SW480 (cell line): ENCODE measurements at places on chromosomes 12 and 14.

- DNase-seq: no peak
These were observed 33.8 kb upstream of the GALNT16 start for GRCh38 chr14:69226178-69226577.

- DNase-seq: no peak
These were observed 12.8 kb downstream of the ATP2B1 start for GRCh38 chr12:89695830-89696229.

GRCh38 chr14:45212231-45212630, 40.8 kb downstream of the MIS18BP1 start:
- no peak for DNase-seq

GRCh38 chr14:32109676-32110547, 32.8 kb downstream of the ARHGAP5 start:
- DNase-seq: no peak

GRCh38 chr12:79886917-79887519, 47.9 kb downstream of the PPP1R12A start:
- DNase-seq: peak; percentile 35

- no peak for DNase-seq
These were observed 88.1 kb downstream of the PPP2R5C start for GRCh38 chr14:101849640-101850039.

DNA sequence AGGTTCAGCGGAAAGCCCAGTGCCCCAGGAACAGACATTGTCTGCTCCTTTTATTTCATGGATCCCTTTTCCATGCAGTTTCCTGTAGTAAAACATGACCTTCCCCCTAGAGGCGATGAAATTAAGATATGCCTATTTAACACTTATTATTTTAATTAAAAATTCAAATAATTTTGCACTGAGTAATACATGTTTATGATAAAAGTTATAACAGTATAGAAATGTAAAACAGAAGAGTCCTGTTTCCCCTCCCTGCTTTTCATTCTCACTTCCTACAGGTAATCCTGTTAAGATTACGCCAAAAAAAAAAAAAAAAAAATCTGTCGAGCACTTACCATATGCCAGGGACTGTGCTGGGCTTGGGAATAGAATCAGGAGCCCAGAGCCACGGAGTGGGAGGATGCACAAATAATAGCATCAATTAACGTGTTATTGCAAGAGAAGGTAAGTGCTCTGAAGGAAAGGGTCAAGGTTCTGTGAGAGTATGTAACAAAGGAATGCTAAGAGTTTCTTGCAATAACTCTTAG, 830 bp upstream of the LPCAT3 start:
- DNase-seq: peak; percentile 17

DNA sequence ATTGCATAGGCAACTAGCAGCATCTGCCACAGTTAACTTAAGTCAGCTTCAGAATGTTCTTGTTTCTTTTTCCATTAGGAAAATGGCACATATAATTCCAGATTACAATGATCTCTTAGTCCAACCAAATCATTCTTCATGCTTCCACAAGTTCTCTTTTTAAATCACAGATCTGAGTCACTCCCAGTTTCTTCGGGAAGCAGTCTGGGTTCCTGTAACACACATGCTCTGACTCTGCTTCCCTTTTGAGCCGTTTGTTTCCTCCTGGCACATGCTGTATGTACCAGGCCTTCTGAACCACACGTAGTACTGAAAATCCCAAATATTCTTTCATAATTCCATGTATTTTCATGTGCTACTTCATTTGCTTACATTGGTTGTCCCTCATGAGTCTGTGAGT, 388.8 kb upstream of the PDE3A start:
- DNase-seq: no peak

DNA sequence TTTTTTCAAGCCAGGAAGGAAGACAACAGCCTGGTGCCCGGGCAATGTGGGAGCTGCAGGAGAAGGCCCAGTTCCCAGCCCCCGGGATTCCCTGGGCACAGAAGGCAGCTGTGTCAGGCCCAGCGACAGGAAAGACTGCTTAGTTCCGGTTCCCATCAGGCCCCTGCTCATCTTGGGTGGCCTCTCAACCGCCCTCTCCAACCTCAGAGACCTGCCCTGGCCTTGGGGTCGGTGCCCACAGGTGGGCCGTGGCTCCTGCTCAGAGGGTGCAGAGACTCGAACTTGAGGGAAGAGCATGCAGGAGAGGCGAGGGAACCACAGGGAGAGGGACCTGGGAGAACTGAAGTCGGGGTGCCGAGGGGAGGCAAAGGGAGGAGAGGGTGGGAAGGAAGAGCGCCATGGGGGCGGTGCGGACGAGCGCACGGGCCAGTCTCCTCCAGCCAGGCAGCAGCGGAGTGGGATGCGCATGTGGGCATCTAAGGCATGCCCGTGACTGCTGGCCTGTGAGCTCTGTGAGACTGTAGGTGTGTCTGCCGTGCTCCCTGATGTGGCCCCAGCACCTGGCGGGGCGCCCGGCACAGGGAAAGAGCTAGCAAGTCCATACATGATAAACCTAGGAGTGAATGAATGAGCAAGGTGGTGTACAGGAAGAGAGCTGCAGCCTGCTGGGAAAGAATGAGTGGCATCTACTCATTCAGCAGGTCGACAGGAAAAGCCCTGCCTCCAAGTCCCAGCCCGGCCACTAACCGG, 42.7 kb downstream of the SSH1 start:
- DNase-seq: no peak

GRCh38 chr12:114165921-114166320, 199.8 kb upstream of the RBM19 start:
- DNase-seq: no peak

DNA sequence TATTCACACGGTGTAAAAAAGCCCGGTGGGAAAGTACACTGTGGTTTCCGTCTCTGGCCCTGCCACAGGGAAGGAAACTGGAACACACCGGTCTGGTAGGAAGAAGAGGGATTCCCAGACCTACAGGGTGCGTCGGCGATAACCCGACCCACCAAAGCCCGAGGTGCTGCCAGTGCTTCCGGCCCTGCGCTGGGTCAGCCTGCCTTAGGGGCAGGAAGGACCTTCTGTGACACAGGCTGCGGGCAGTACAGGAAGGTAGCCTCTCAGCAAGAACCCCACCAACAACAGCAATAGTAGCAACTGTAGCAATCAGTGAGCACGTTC, 169.5 kb upstream of the FKBP4 start:
- DNase-seq: no peak

DNA sequence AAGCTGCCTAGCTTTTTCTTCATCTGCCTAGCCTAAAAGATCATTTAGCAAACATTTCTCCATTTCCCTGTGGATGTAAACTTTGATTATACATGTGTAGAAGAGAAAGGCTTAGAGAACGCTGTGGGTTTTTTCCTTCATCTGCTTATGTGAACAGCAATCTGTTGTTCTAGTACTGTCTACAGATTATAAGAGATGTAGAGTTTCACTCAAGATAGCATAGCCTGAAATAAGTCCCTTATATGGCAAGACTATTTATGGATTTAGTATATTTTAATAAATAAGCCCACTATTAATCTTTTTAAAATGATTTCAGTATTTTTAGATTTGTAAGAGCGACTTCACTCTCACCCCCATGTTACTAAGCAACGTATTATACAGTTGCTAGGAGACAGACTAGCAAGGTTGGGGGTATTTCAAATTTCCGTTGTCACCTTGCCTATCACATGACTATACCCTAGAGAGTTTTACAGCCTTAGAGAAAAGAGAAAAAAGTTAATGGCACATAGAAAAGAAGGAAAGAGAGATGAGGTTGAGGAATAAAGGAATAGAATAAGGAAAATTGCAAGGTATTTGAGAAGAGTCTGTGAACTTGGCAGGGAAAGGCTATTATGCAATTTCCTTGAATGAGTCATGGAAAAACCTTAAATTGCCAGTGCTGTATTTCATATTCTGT, 12.2 kb upstream of the TUBA1A start:
- DNase-seq: peak; percentile 47

DNA sequence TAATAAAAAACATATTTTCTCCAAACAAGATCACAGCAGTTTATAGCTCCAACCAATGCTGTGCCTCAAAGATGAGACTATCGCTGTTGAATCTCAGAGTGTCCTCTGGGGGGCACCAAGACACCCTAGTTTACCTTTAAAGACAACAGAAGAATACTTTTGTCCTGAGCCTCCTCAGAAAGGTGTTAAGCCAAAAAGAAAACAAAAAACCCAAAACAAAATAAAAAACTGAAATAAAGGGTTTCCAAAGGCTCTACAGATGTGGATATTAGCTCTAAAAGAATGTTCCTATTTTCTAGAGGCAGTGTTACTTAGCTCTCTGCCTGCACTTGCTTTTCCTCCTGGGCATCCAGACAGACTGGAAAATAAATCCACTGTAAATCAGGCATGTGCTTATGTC, 86.9 kb upstream of the TTC7B start:
- peak; percentile 71 for DNase-seq

DNA sequence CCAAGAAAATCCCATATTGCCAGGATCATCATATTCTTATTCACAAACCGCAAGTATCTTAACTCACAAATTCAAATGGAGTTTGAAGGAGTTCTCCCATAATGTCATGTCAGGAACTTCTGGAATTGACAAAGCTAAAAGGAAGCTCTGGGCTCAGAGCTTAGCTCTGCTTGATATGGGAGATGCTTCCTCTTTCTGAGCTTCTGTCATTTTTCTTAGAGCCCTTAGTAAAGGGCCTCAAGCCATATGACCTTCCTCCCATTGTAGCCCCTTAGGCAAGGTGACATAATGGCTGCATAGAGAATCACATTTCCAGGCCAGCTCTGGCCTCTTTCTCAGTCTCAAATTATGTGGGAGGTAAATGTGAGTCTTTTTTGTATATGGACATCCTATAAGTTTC, 40.9 kb downstream of the SLC4A8 start:
- DNase-seq: no peak

DNA sequence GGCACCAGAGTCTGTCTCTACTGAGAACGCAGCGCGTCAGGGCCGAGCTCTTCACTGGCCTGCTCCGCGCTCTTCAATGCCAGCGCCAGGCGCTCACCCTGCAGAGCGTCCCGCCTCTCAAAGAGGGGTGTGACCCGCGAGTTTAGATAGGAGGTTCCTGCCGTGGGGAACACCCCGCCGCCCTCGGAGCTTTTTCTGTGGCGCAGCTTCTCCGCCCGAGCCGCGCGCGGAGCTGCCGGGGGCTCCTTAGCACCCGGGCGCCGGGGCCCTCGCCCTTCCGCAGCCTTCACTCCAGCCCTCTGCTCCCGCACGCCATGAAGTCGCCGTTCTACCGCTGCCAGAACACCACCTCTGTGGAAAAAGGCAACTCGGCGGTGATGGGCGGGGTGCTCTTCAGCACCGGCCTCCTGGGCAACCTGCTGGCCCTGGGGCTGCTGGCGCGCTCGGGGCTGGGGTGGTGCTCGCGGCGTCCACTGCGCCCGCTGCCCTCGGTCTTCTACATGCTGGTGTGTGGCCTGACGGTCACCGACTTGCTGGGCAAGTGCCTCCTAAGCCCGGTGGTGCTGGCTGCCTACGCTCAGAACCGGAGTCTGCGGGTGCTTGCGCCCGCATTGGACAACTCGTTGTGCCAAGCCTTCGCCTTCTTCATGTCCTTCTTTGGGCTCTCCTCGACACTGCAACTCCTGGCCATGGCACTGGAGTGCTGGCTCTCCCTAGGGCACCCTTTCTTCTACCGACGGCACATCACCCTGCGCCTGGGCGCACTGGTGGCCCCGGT, at the start of gene PTGDR:
PTGDR (plus strand) TSS at position 198 of the 778 bp plus-strand sequence; CDS start at position 315, 117 bp downstream.
- no peak for DNase-seq

- no peak for DNase-seq
These were observed 59.1 kb downstream of the DUSP16 start for GRCh38 chr12:12503384-12504078.

- no peak for DNase-seq
These were observed at the start of gene PDE3A for GRCh38 chr12:20368114-20368650. Gene PDE3A, plus strand, starts transcription at chr12:20368537. Its CDS starts 748 bp downstream, at chr12:20369285.

DNA sequence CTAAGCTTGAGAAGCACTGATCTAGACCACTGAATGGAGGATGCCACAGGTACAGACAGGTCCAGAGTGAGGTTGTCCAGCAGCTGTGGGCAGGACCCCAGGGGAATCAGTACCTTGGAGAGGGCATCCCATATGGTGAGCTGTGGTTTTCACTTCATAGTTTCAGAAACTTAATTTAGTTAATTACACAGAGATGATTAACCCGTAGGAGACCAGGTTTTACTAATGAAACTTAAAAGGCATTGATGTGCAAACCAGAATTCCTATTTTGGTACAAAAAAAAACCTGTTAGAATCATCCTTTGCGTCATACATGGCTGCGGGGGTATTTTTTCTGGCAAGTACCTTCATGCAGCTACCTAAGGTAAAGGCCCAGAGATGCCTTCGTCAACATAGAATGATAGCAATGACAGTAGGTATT, 159.3 kb downstream of the DACT1 start:
- no peak for DNase-seq

GRCh38 chr12:130214686-130215395, 52.6 kb downstream of the FZD10 start:
- no peak for DNase-seq

- no peak for DNase-seq
These were observed 13.0 kb downstream of the PARP2 start for GRCh38 chr14:20356422-20356821.

- DNase-seq: no peak
These were observed 291.3 kb downstream of the SLC16A7 start for GRCh38 chr12:59887178-59887577.

DNA sequence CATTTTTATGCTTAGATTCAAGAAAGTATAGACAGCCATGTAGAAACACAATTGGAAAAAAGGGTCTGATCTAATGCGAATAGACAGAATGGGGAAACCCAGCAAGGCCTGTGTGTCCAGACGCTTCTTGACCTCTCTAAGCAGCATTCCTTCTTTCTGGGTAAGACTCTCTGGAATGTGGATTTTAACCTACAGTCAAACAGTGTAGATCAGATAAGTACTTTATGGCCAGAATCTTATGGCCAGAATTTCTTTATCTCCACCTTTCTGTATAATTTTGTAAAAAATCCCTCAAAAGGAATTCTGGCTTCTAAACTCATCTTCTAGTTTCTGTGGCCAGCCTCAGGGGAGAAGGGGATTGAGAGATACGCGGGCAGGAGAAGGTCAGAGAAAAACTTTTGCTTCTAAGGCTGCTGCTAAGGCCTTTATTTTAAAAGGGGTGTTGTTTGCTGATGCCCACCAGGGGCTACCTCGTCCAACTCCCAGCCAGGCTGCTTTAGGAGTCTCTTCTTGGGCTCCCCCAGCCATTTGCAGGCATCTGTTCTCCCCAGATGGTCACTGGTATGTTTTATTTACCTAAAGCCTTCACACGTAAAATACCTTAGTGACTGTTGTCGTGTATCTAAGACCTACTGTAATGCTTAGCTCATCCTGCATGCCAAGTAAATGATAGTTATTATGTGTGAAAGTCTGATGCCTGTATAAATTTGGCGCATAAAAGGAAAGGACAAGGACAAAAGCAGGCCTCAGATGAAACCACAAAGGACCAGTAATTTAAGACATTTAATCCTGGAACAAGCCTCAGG, 68.4 kb downstream of the ANO6 start:
- DNase-seq: no peak

DNA sequence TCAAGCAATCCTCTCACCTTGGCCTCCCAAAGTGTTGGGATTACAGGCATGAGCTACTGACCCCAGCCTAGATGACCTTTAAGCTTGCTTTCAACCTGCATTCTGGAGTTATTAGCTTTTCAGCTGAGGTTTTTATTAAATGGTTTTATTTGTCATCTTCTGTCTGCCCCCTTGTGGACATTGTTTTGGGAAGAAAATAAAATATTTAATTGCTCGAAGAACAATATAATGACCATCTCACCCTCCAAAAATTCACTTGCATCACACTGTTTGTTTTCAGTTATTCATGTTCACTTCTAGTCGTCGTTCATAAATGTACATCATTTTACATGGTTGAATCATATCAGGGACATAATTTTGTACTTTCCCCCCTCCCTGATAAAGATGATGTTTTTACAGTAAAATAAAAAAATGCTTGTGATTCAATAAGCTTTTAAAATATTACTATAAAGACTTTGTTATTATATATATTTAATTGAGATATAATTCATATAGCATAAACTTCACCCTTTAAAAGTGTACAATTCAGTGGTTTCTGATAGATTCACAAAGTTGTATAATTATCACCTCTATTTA, 10.1 kb upstream of the SPATS2 start:
- no peak for DNase-seq
